HCT116 (cell line): ENCODE measurements at places on chromosomes 11 and 22. TPM values are rescaled to one million over a fixed set of nuclear protein-coding genes. Genes with fewer than 3 reads are reported as not detected.
A peak's percentile ranks its signal among the peaks of the same experiment; 100 is the strongest.

- no peak overlapping the region for H3K27ac ChIP-seq
- no peak for DNase-seq
- no peak overlapping the region for H3K4me3 ChIP-seq
- no peaks in the 10 kb centered on the region for H3K27me3 ChIP-seq
These were observed 16.4 kb downstream of the PRR5 start for GRCh38 chr22:44718418-44718817.

NRGN gene
- 33.3 TPM for total RNA-seq

- H3K27me3 ChIP-seq = no peaks in the 10 kb centered on the region
- peaks cover 7% of the 10 kb centered on the region; the same call in 1 of the 2 replicates for H3K4me1 ChIP-seq
- peak overlapping the region; percentile 61; the same call in 1 of the 2 replicates for H3K27ac ChIP-seq
- peak overlapping the region; percentile 65 for H3K4me3 ChIP-seq
These were observed 515 bp downstream of the BACE1 start for GRCh38 chr11:117315285-117316196.

DNA sequence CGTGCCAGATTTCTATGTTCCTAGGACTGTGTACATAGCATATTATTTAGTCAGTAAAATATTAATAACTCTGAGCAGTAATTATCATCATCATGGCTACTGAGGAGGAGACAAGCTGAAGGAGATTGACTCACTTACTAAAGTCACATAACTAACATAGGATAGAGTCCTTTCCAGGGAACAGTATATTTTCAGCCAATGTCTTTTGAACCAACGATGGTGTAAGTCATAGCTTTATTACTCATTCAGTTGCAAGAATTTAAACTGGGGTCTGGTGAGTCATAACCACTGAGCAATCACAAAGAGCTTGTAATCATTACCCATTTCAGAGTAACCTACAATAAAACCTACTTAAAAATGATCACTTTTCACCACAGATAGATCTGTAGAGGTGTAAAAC lies 1564.8 kb upstream of the TENM4 start:
- H3K4me1 ChIP-seq = no peaks in the 10 kb centered on the region
- no peaks in the 10 kb centered on the region for H3K27me3 ChIP-seq
- no peak for DNase-seq
- no peaks in the 10 kb centered on the region for H3K36me3 ChIP-seq

TMPRSS4 gene
- total RNA-seq = 1.5 TPM

DNA sequence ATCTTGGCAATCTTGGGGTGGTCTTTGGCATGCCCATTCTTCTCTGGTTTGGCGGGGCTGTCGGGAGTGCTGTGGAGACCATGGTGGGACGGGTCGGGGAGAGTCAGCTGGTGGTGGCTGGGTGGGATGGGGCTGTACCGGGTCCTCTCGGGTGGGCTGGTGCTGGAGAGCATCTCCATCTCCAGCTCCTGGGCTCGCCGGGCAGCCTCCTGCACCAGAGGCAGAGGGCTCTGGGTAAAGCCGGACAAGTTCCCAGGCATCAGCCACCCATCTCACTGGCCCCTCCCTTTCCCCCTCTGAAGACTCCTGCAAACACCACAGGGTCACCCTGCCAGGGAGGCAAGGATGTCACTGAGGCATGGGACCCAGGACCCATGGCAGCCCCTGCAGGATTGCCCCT lies 25.1 kb downstream of the ANKK1 start:
- H3K27ac ChIP-seq = no peak overlapping the region
- H3K27me3 ChIP-seq = peaks cover 4% of the 10 kb centered on the region; the same call in 1 of the 2 replicates
- no peak overlapping the region for H3K4me3 ChIP-seq
- no peaks in the 10 kb centered on the region for H3K36me3 ChIP-seq
- no peaks in the 10 kb centered on the region for H3K4me1 ChIP-seq

GRCh38 chr11:24324211-24324610 lies 172.6 kb upstream of the LUZP2 start:
- no peaks in the 10 kb centered on the region for H3K36me3 ChIP-seq
- H3K27ac ChIP-seq = no peak overlapping the region
- DNase-seq = no peak
- no peak overlapping the region for H3K4me3 ChIP-seq

GRCh38 chr11:20315800-20316199 lies 47.7 kb upstream of the HTATIP2 start:
- no peaks in the 10 kb centered on the region for H3K4me1 ChIP-seq
- no peaks in the 10 kb centered on the region for H3K36me3 ChIP-seq
- no peak overlapping the region for H3K27ac ChIP-seq

DNA sequence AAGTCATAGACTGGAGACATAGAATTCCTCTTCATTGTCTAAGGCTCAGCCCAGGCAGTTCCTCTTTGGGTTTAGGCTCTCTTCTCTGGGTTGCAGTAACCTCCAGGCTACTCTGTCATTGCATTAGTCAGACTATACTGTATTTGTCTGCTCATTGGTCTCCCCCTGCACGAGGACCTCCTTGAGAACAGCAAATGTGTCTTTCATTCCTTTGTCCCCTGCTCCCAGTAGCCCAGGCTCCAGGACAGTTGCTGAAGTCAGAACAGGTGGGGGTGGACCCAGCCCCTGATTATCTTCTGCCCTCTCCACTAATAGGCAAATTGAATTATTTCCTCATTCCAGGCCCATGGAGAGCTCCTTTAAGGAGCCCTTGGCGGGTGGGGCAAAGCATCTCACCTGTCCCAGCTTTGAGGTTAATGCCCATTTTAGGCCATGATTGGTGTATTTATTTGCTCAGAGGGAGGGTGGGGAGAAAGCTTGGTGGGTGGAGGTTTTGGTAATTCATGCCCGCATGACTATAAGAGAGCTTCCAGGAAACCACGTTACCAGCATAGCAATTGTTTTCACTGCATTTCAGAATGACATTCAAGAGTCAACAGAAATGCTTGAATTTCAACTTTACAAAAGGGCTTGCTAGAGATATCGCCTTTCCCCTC lies 40.9 kb downstream of the NAV2 start:
- H3K27ac ChIP-seq = no peak overlapping the region
- peaks cover 8% of the 10 kb centered on the region; the same call in 1 of the 2 replicates for H3K27me3 ChIP-seq
- H3K4me1 ChIP-seq = no peaks in the 10 kb centered on the region
- H3K36me3 ChIP-seq = no peaks in the 10 kb centered on the region

GRCh38 chr22:39712751-39713525 lies 142.4 kb downstream of the CACNA1I start:
- DNase-seq = no peak
- H3K4me3 ChIP-seq = no peak overlapping the region
- no peaks in the 10 kb centered on the region for H3K4me1 ChIP-seq

TALDO1 gene
- total RNA-seq = 242 TPM

MYRF gene
- total RNA-seq = 52.3 TPM

NRXN2 gene
- total RNA-seq = 1.5 TPM

- no peak overlapping the region for H3K4me3 ChIP-seq
- DNase-seq = no peak
- H3K27me3 ChIP-seq = no peaks in the 10 kb centered on the region
- H3K36me3 ChIP-seq = no peaks in the 10 kb centered on the region
These were observed 363.6 kb downstream of the BRD1 start for GRCh38 chr22:49464037-49464436.

SLC15A3 gene
- total RNA-seq = not detected

APOA4 gene
- not detected for total RNA-seq

USP2 gene
- total RNA-seq = 5.0 TPM

GRCh38 chr11:8314916-8315315 lies 51.2 kb upstream of the LMO1 start:
- H3K4me3 ChIP-seq = no peak overlapping the region
- no peak for DNase-seq
- H3K4me1 ChIP-seq = no peaks in the 10 kb centered on the region
- H3K27me3 ChIP-seq = no peaks in the 10 kb centered on the region
- H3K27ac ChIP-seq = no peak overlapping the region

- H3K36me3 ChIP-seq = 0 out of 2 replicates have a peak, but pooled peaks cover 3% of the 10 kb centered on the region
- DNase-seq = no peak
- peaks cover 13% of the 10 kb centered on the region for H3K4me1 ChIP-seq
- no peaks in the 10 kb centered on the region for H3K27me3 ChIP-seq
- H3K27ac ChIP-seq = no peak overlapping the region
- H3K4me3 ChIP-seq = no peak overlapping the region
These were observed 8.8 kb downstream of the TRAF6 start for GRCh38 chr11:36501236-36501635.

- no peak overlapping the region for H3K27ac ChIP-seq
- H3K27me3 ChIP-seq = no peaks in the 10 kb centered on the region
- no peak for DNase-seq
These were observed 5.1 kb upstream of the ENDOD1 start for GRCh38 chr11:95084509-95084908.

APOBEC3G gene
- 0.71 TPM for total RNA-seq

- no peaks in the 10 kb centered on the region for H3K36me3 ChIP-seq
- H3K4me3 ChIP-seq = no peak overlapping the region
- DNase-seq = no peak
- H3K27me3 ChIP-seq = no peaks in the 10 kb centered on the region
These were observed 233.7 kb upstream of the CADM1 start for GRCh38 chr11:115737875-115738274.

- H3K27ac ChIP-seq = no peak overlapping the region
- no peaks in the 10 kb centered on the region; the same call in 1 of the 2 replicates for H3K36me3 ChIP-seq
- no peaks in the 10 kb centered on the region for H3K27me3 ChIP-seq
These were observed 44.0 kb upstream of the ATXN10 start for GRCh38 chr22:45627489-45628233.

DNA sequence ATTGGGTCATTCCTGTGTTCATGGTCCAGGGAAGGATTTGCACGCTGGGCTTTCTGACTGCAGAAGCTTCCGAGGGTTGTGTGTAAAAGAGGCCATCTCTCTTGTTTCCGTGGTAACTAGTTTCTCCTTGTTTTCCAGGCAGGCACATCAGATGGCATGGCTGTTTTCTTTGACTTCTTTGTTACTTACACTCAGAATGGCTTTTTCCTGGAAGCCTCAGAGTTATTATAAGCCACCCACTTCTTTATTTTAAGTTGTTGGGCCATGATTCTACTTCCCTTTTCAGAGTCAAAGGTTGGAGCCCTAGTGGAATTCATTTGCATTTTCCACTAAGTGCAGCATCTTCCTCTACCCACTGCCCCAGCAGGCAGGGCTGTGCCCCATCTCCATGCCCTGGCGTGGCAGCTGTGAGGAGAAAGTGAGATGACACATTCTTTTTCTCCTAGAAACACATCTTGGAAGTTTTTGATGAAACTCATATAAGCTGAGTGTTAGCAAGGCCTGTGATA lies 94.9 kb downstream of the PRR5L start:
- DNase-seq = no peak
- peaks cover 14% of the 10 kb centered on the region; the same call in 1 of the 2 replicates for H3K27me3 ChIP-seq

GRCh38 chr22:38549101-38549894 lies 20.7 kb downstream of the DMC1 start:
- peaks cover 2% of the 10 kb centered on the region; the same call in 1 of the 2 replicates for H3K4me1 ChIP-seq
- H3K4me3 ChIP-seq = no peak overlapping the region
- no peak overlapping the region for H3K27ac ChIP-seq
- DNase-seq = no peak
- no peaks in the 10 kb centered on the region for H3K36me3 ChIP-seq

OR51I1 gene
- total RNA-seq = 23.1 TPM

DPP3 gene
- 55.6 TPM for total RNA-seq

DNA sequence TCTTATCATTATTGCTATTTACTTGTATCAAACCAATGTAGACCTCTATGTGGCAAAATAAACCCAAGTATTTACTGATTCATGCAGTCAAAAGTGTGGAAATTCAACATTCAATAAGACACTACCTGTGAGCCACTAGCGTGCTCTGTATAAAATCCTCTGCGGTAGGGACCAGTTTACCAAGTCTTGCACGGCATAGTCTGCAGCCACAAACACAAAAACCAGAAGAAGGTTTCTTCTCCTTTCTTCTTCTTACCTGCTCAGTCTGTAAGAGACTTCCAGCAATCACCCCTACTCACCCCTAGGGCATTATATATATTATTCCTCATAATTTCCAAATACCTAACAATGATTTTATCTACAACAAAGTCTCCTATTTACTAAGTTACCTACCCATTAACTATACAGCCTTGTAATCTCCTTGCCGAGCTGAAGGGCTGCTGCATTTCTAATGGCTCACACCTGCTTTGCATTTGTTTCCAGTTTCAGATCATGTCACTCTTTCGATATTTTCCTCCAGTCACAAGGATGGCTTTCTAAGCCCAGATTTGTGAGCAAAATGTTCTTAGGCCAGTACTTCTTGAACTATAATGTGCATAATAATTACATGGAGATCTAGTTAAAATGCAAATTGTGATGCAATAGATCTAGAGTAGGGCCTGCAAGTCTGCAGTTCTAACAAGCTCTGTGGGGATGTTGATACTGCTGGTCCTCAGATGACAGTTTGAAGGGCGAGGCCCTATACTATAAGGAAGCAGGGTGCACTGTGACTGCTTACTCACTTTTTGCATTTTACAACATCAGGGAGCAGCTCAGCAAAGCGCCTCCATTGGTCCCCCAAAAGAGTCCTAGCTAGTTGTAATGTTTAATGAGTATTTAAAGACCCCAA lies 191.9 kb upstream of the DDI1 start:
- no peak for DNase-seq
- H3K27ac ChIP-seq = no peak overlapping the region
- H3K36me3 ChIP-seq = no peaks in the 10 kb centered on the region
- H3K27me3 ChIP-seq = no peaks in the 10 kb centered on the region
- no peaks in the 10 kb centered on the region for H3K4me1 ChIP-seq
- H3K4me3 ChIP-seq = no peak overlapping the region

DNA sequence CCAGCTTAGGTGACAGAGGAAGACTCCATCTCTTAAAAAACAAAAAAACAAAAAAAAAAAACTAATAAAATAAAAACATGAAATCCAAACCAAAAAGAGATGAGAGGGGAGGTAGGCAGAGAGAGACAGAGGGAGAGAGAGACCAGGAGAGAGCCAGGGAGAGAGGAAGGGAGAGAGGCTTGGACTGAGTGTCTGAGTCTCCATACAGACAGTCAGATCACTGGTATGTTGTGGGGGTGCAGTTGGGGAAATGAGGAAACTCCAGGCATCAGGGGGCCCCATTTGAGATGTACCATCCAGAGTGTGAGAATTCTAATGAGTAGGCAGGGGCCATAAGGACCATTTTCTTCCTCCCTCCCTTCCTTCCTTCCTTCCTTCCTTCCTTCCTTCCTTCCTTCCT lies 53.1 kb upstream of the SEPTIN5 start:
- H3K4me3 ChIP-seq = no peak overlapping the region
- H3K36me3 ChIP-seq = no peaks in the 10 kb centered on the region
- H3K27me3 ChIP-seq = no peaks in the 10 kb centered on the region
- DNase-seq = no peak
- no peak overlapping the region for H3K27ac ChIP-seq

GRCh38 chr11:44224867-44225501 lies 85.0 kb downstream of the ALX4 start:
- DNase-seq = no peak
- H3K27me3 ChIP-seq = no peaks in the 10 kb centered on the region
- no peak overlapping the region for H3K4me3 ChIP-seq
- no peaks in the 10 kb centered on the region for H3K36me3 ChIP-seq

BAIAP2L2 gene
- 1.0 TPM for total RNA-seq

BBOX1 gene
- total RNA-seq = not detected

MTFP1 gene
- total RNA-seq = 36.1 TPM

BTG4 gene
- total RNA-seq = not detected

OR4C5 gene
- not detected for total RNA-seq
